Lower leg skin (tissue), 4 donors: ENCODE measurements at places on chromosomes 6 and 20. TPM values are rescaled to one million over a fixed set of nuclear protein-coding genes. Genes with fewer than 3 reads are reported as not detected.

The TBXT gene
- total RNA-seq = not detected

GRCh38 chr20:23441850-23442313 is 2.4 kb downstream of the CSTL1 start:
- DNase-seq = peak; percentile 90

- DNase-seq = no peak
Measured at GRCh38 chr6:159529934-159530333, 163.1 kb downstream of the SOD2 start.

DNA sequence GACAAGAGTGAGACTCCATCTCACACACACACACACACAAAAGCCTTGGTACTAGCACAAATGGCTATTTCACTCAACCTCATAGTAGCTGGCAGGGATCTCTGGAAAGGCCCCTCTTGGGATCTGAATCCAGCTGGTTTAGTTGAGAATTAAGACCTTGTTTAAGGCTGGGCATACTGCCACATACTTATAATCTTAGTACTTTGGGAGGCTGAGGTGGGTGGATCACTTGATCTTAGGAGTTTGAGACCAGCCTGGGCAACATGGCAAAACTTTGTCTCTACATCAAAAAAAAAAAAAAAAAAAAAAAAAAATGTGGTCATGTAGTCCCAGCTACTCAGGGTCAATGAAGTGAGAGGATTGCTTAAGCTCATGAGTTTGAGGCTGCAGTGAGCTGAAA is 628.3 kb downstream of the MMUT start:
- DNase-seq = no peak

- no peak for DNase-seq
Measured at GRCh38 chr6:138374815-138375214, 2.9 kb upstream of the SMIM28 start.

The ZCCHC3 gene
- 7.3 TPM for total RNA-seq

GRCh38 chr6:57263739-57264138 is 41.6 kb upstream of the RAB23 start:
- DNase-seq = no peak

DNA sequence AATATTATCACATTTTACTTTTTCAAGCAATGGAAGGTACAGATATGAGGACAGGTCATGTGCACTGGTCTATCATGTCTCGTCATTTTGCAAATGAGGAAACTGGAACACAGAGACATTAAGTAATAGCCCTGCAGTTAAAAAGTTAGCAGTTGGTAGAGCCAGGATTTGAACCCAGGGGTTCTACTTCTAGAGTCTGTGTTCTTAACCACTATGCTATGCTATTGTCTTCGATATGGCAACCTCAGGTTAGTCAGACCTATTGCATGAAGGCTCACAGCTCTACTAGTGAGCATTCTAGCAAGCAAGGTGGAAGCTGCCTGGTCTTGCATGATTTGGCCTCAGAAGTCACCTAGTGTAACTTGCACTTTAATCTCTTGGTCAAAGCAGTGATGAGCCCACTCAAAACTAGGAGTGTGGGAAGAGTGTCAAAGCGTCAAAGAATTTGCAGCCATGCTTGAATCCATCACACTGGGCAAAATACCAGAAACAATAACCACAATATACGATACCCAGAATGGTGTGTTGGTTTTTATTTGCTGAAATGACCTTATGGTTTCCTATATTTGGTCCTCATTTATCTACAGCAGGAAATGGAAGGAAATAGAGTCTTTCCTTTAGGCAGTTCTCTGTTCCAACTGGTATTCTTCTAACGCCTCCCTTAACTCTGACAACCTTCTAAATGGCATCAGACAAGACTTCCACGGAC is 20.4 kb upstream of the BMP2 start:
- DNase-seq = no peak
